GM23248 (cell line): ENCODE measurements at places on chromosomes 12 and 14. TPM values are rescaled to one million over a fixed set of nuclear protein-coding genes. Genes with fewer than 3 reads are reported as not detected.

The MSRB3 gene
- total RNA-seq = 74.1 and 75.1 TPM in 2 replicates

The STXBP6 gene
- total RNA-seq = 13.9 and 14.4 TPM in 2 replicates

The LBHD2 gene
- not detected in 2 replicates for total RNA-seq

The VWF gene
- not detected in 2 replicates for total RNA-seq

The LTB4R gene
- total RNA-seq = 1.4 and 2.4 TPM in 2 replicates

The CISTR gene
- not detected in 2 replicates for total RNA-seq

The TMEM121 gene
- total RNA-seq = 11.1 and 20.5 TPM in 2 replicates

The DCP1B gene
- 14.9 and 16.5 TPM in 2 replicates for total RNA-seq
